ENCODE measurements at places on chromosomes 1 and 21.

GRCh38 chr1:210250665-210250997 lies 18.0 kb downstream of the SERTAD4 start:
- peak; percentile 64 for DNase-seq

GRCh38 chr21:34201001-34201400 lies 127.6 kb downstream of the MRPS6 start:
- no peak for DNase-seq

DNA sequence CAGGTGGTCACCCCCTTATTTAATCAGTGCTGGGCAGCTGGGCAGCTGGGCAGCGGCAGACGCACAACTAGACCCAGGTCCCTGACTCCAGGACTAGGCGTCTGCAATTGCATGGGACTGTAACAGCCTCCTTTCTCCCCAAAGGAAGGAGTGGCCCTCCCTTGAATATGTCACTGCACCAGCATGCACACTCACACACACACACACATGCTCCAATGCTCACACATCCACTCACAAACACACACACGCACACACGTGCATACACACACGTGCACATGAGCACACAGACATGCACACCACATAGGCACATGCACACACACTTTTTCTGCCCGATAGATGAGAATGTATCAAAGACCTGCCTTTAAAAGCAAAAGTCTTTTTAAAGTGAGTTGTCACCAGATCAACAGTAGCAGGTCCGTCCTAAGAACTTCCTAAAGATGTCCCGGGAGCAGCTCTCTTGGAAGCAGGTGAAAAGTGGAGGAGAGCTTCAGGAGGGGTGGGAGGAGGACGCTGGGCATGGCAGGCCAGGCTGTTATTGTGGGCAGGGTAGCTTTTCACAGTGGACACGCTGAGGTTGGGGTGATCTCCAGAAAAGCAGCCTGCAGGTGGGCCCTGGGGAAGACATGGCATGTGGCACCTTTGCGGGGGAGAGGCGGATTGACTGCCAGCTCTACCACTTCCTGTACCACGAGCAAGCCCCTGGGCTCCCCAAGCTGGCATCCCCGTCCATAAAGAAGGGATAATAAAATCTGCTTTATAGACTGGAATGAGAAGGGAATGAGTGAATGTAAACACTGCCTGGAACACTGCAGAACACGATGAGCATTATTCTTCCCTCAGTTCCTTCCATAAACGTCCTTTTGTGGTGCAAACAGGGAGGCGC lies 1.7 kb downstream of the PDE9A start:
- no peak for DNase-seq

- no peak for DNase-seq
These were observed 349.3 kb downstream of the USH2A start for GRCh38 chr1:216073793-216074595.

GRCh38 chr1:246092136-246092535 lies 414.9 kb downstream of the SMYD3 start:
- DNase-seq = no peak

DNA sequence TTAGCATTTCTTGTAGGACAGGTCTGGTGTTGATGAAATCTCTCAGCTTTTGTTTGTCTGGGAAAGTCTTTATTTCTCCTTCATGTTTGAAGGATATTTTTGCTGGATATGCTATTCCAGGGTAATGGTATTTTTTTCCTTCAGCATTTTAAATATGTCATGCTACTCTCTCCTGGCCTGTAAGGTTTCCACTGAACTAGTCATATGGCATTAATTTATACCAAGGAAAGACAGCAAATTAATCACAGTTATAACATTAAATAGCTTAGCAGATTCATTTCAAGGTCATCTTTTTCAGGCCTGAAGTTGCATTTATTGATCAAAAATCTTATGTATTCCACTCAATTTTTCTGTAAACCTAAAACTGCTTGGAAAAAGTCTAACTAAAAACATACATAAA lies 54.9 kb downstream of the AK5 start:
- no peak for DNase-seq

GRCh38 chr1:240609527-240610060 lies 2.4 kb downstream of the GREM2 start:
- no peak for DNase-seq

DNA sequence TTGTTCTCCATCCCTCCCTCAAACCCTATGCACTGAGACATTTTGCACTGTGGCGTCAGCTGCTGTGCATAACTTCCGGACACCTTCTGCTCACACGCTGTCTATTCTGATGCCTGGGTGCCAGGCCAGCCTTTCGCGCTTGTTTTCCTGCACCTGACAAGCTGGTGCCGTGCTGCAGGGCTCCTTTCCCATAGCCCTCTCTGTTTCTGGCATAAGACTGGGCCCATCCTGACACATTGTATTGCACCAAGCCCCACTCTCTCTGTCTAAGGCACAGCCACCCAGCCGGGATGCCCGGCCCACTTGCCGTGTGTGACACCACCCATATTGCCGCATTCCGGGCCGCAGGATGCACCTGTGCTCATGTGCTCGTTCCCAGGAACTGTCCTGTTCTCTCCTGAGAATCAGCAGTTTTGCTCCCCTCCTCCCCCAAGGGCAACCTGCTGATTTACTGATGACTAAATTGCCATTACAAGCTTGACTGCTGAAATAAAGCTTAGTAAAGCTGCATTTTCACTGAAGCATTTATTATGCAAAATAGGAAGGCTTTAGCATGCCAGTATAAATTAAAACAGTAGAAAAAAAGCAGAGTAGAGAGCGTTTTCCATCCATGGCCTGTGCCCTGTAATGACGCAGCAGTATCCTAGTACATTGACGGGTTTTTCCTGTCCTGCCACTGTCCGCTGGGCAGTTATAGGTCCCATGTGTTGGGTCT lies 88.0 kb downstream of the CD247 start:
- no peak for DNase-seq

All from midbrain (tissue), 1 donor.